ENCODE measurements at places on chromosomes 2 and 18. TPM values are rescaled to one million over a fixed set of nuclear protein-coding genes. Genes with fewer than 3 reads are reported as not detected.

DNA sequence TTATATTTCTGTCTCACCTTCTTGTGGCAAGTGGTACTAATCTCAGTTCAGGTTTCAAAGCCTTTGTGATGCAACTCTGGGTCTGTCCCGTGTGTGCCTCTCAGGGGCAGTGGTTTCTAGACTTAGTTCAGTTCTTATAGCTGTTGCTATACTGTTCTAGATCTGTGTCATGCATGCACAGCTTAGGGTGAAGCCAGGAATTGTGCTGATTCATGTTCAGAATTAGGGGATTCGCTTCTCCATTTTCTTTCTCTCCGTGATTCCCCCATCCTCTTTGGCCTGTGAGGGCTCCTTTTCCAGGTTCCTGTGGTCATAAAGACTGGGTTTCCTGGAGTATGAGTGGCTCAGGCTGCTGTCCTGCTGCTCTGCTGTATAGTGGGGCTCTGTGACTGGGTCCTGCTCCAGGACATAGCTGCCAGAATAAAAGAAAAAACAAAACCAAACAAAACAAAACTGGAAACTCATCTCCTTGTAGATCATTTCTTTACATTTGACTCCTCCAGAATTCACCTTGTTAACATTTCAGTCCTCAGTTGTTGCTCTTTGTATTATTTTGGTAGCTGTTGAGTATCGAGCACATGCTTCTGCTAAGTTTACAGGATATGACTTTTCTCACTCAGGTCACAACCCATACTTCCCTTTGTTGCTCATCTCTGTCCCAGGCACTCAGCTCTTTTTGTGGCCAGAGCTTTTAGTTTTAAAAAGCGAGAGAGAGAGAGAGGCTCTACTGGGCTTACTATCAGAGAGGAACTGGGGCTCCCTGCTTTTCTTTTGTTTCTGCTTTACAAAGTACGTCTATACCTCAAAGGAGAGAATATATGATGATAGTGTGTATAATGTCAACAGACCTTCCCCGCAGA is 34.2 kb downstream of the CERS6 start:
- peak; percentile 78 for DNase-seq

ERICH2 gene
- not detected for total RNA-seq

GRCh38 chr2:241312082-241312481 is 3.4 kb downstream of the HDLBP start:
- no peak for DNase-seq

DNA sequence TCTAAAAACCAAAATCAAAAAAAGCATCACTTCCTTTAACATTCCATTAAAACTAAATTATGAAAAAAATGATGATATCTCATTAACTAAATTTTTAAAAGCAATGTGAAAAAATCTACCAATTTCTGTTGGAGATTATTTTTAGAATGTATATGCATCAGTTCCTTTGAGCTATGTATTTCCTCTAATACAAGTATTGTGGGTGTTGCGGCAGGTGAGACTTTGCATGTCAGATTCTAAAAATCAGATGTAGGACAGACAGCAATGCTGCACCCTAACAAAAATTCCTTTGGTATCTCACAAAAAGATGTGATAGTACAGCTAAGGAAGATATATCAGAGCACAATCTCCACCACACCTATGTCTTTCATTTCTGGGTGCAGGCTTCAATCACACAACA is 6.8 kb downstream of the MBD2 start:
- DNase-seq, result no peak

All from activated CD4-positive, alpha-beta memory T cell treated with anti-CD3 and anti-CD28 coated beads for 36 hours (primary cell).